ENCODE measurements at places on chromosomes 7 and 10. TPM values are rescaled to one million over a fixed set of nuclear protein-coding genes. Genes with fewer than 3 reads are reported as not detected.
A peak's percentile ranks its signal among the peaks of the same experiment; 100 is the strongest.

GRCh38 chr7:105830405-105831301 lies 45.7 kb downstream of the ATXN7L1 start:
- DNase-seq = no peak
- H3K27me3 ChIP-seq = no peaks in the 10 kb centered on the region
- no peak overlapping the region for H3K4me3 ChIP-seq
- H3K36me3 ChIP-seq = no peaks in the 10 kb centered on the region
- peaks cover 25% of the 10 kb centered on the region for H3K4me1 ChIP-seq

GRCh38 chr7:867406-868188 lies 8.8 kb upstream of the GET4 start:
- no peaks in the 10 kb centered on the region for H3K36me3 ChIP-seq
- H3K27ac ChIP-seq = peak overlapping the region; percentile 69
- H3K4me1 ChIP-seq = peaks cover 13% of the 10 kb centered on the region
- peak; percentile 65 for DNase-seq
- H3K4me3 ChIP-seq = no peak overlapping the region

GRCh38 chr10:126433351-126433750 lies 45.1 kb upstream of the ADAM12 start:
- no peak overlapping the region for H3K4me3 ChIP-seq
- H3K36me3 ChIP-seq = no peaks in the 10 kb centered on the region
- no peak overlapping the region for H3K27ac ChIP-seq
- no peak for DNase-seq
- H3K4me1 ChIP-seq = no peaks in the 10 kb centered on the region

Gene PMS2
- 21.8 TPM for total RNA-seq

Gene HKDC1
- total RNA-seq = not detected

GRCh38 chr10:113076949-113077348 lies 126.9 kb downstream of the TCF7L2 start:
- H3K27ac ChIP-seq = no peak overlapping the region
- no peaks in the 10 kb centered on the region for H3K27me3 ChIP-seq
- no peaks in the 10 kb centered on the region for H3K36me3 ChIP-seq

Gene EN2
- total RNA-seq = not detected

GRCh38 chr7:25031432-25031831 lies 51.5 kb upstream of the OSBPL3 start:
- no peak overlapping the region for H3K27ac ChIP-seq
- no peak overlapping the region for H3K4me3 ChIP-seq
- DNase-seq = no peak
- no peaks in the 10 kb centered on the region for H3K27me3 ChIP-seq

DNA sequence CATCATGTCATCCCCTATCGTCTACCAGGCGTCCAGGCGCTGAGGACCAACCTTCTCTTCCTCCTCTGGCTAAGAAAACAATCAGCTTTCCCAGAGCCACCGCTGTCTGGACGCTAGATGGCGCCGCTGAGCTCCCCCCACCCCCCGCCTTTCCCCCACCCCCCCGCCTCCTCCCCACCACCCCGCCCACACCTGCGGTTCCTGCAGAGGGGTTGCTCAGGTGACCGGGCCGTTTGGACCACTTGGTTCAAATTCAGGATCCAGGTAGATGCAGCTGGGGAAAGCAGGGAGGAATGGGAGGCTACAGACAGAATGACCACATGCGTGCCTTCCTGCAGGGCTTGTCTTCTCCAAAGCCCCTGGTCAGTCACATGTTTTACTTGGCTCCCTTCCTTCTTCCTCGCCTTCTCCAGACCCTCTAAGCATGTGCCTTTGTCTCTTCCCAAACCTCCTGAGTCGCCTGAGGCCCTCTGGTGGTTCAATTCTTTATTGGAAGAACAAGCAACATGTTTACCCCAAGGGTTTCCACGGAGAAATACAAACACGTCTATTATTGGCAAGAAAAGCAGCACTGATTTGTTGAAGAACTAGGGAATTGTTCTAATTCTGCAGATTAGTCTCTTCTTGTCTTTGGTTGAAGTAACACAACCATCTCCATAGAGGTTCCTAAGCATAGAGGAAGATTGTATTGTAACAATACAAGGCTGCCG lies 24.7 kb downstream of the AOC1 start:
- no peaks in the 10 kb centered on the region for H3K4me1 ChIP-seq
- H3K27ac ChIP-seq = peak overlapping the region; percentile 17
- DNase-seq = peak; percentile 58
- H3K27me3 ChIP-seq = no peaks in the 10 kb centered on the region
- H3K4me3 ChIP-seq = no peak overlapping the region
- H3K36me3 ChIP-seq = no peaks in the 10 kb centered on the region

Gene UPK3B
- total RNA-seq = 2.8 TPM

DNA sequence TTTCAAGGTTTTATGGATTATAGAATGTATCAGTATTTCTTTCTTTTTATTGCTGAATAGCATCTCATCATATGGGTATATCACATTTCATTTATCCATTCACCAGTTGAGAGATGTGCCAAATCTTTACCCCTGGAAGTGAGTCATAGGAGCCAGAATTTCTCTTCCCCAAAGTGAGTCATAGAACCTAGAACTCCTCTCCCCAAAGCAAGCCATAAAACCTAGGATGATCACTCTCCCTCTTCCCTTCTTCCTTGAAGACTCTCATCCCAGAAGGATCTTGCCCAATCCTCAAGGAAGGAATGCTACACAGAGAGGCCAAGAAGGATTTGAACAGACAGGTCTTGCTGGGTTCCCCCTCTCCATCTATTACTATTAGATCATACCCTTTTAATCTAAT lies 199.9 kb downstream of the EVX1 start:
- no peak overlapping the region for H3K27ac ChIP-seq
- no peaks in the 10 kb centered on the region for H3K27me3 ChIP-seq
- H3K4me3 ChIP-seq = no peak overlapping the region
- DNase-seq = no peak
- H3K36me3 ChIP-seq = no peaks in the 10 kb centered on the region

DNA sequence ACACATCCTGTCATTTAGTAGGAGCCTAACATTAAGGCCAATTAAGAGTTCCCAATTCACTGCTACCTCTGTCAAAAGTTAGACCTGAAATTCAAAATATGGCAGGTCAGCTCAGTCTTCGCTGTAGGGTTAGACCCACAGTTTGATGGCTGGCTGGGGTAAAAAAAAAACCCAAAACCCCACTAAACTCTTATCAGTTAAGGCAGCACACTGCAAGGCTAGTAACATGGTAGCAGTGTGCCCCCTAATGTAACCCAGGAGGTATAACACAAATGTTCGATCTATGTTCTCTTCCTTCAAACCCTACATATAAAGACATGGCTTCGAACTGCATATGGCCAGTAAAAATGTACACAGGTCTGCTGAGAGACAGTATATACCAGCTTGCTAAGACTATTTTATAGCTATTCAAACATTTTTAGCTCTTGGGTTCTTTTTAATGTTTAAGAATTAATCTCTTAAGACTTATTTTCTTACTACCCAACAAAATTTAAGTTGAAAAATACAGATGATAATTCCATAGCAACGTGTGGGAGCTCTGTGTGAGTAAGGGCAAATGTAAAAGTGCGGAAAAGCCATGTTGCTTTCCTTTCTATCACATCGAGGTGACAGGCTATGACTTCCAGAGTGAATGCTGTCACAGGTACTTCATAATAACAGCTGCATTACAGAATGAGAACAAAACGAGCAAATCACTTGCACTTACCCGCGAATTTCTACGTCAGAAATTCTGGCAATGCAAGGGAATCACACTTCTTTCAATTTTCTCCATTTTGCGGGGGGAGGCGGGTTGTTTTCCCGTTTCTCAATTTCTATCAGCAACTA lies 168.4 kb upstream of the IMMP2L start:
- no peaks in the 10 kb centered on the region for H3K4me1 ChIP-seq
- H3K4me3 ChIP-seq = no peak overlapping the region
- H3K27me3 ChIP-seq = no peaks in the 10 kb centered on the region
- H3K27ac ChIP-seq = no peak overlapping the region
- DNase-seq = no peak
- H3K36me3 ChIP-seq = no peaks in the 10 kb centered on the region

Gene SORCS1
- total RNA-seq = 9.4 TPM

Gene LHFPL3
- total RNA-seq = 0.83 TPM
